Stimulated activated CD4-positive, alpha-beta T cell treated with anti-CD3 and anti-CD28 coated beads, Interleukin-2, amount 100 ng/mL, for 48 hours (primary cell): ENCODE measurements at places on chromosomes 1 and 21.
A peak's percentile ranks its signal among the peaks of the same experiment; 100 is the strongest.

- no peak for DNase-seq
These were observed 10.1 kb downstream of the EPHA2 start for GRCh38 chr1:16145662-16146278.

- DNase-seq: no peak
These were observed 31.3 kb downstream of the SLC30A1 start for GRCh38 chr1:211547710-211548109.

DNA sequence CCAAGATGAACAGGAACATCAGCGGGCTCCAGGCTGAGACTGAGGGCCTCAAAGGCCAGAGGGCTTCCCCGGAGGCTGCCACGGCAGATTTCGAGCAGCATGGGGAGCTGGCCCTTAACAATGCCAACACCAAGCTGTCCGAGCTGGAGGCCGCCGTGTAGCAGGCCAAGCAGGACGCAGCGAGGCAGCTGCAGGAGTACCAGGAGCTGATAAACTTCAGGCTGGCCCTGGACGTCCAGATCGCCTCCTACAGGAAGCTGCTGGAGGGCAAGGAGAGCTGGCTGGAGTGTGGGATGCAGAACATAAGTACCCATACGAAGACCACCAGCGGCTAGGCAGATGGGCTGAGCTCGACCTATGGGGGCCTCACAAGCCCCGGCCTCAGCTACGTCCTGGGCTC, 823.4 kb upstream of the NEGR1 start:
- no peak for DNase-seq

DNA sequence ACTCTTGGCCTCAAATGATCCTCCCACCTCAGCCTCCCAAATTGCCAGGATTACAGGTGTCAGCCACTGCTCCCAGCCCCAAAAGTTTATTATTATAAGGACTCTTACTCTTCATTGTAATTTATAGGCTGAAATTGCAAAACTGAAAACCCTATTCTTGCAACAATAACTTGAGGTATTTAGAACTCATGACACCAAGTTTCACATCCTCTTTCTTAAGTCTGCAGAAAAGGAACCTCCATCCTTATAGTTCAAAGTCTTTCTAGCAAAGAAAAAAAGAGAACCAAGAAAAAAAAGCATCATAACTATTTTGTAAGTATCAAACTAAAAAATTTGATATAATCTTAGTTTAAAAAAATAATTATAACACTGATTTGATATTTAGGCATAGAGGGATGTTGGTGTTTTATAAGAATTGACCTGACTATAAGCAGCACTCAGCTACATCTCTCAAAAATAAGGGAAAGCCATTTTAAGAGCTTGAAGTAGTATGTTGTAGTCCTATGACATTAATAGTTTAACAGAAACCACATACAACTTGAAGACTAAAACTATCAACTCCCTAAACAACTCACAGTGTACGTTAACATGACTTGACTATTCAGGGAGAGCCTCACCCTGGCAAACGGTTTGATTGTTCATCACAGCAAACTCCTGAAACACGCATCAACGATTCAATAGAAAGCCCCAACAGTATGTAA, 122.4 kb downstream of the AKT3 start:
- DNase-seq: no peak

DNA sequence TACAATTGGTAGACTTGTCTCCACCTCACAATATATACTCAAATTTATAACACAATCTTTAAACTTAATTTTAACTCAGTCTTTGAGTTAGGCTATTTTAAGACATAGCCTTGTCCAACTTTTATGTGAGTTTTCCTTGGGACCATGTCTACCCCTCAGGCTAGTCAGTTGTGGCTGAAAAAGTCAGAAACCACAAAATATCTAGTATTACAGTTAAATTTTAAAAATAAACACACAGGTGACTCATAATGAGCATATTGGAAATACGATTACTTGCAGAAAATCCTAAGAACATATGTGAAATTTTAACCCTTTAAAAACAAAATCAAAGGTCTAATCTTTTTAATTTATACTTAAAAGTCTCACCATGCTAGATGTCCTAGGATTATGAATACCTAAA, 4.8 kb upstream of the ASB17 start:
- no peak for DNase-seq

DNA sequence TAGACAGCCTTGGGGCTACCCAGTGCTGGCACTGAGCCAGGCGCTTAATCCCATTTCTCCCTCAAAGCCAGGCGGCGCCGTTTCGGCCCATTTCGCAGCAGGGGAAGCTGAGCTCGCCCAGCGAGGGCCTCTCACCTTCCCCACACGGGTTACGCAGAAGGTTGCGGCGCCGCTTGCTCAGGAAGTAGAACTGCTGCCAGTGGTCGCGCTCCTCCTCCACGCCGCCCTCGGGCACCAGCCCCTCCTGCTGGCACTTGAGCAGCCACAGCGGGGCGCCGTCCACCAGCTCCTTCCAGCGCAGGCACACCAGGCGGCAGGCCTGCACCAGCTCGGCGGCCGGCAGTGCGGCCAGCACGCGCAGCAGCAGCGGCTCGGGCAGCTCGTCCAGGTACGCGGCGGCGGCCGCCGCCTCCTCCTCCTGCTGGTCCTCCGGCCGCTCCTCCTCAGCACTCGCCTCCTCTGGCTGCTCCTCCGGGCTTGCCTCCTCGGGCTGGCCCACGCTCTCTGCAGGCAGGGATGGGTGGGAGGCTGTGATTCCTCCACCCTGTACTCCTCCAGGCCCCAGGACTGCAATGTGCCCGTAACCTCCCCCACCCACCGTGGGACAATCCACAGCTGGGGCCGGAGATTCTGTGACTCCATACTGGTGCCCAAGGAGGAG, 3.8 kb downstream of the FBXO2 start:
- peak; percentile 67 for DNase-seq

DNA sequence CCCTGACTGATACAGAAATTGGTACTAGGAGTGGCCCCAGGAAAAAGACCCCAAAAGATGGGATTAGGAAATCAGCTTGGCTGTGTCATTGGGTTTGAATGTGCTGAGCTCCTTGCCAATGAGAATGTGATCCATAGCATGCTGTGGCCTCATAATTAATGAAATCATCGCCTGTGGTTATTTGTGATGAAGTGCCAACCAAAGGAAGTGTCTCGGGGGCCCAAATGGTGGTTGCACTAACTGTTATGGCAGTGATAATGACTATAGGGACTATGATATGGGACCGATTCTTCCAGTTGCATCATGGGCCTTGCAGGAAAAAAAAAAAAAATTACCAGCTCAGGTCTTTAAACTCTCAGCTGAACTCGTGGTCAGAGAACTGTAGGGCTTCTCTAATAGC, 15.4 kb upstream of the ZDHHC18 start:
- DNase-seq: no peak

- no peak for DNase-seq
These were observed 121.9 kb downstream of the LRRC40 start for GRCh38 chr1:70083519-70083918.

DNA sequence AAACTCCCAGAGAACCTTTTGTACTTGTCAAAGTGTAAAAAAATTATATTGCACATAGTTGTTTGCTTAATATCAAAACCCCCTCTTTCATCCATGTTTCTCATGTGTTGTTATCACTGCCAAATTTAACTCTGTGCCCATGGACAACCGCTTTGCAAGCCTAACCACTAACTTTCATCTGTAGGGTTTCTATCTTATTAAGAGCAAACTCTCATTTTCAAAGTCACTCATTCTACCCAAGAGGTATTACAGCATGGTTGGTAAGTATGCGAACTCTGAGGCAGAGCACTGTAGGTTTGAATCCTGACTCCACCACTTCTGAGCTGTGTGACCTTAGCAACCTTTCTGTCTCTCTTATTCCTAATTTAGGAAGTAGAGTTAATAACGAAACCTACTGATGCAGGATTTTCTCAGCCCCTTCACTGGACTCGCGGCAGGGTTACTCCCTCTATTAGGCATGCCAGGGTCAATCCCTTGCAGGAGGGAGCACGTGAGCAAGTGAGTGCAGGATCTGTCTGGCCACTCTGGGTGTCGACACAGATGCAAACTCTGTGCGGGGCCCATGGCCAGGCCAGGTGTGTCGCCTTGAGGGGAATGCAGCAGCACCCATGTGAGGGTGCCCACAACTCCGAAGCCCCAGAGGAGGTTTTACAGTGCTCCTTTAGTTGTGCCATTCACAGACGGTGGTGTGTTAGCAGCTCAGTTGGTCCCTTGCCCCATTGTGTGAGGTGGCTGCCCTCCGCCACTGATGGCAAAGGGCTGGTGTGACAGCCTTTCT, 361.5 kb upstream of the ADGRL2 start:
- no peak for DNase-seq

- no peak for DNase-seq
These were observed 664 bp downstream of the LRRC47 start for GRCh38 chr1:3795453-3796214.

DNA sequence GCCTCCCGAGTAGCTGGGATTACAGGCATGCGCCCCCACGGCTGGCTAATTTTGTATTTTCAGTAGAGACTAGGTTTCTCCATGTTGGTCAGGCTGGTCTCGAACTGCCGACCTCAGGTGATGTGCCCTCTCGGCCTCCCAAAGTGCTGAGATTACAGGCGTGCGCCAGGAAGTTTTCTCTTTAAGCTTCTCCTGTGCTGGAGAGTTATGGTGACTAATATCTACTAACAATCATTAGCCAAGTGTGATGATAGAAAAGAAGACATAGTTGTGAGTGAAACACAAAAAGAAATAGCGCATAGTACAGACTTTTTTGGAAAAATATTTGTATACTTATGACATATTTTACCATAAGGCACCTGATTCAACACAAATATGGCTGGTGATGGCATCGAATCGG, 56.5 kb downstream of the SETD4 start:
- DNase-seq: no peak

GRCh38 chr1:156356262-156356874, 12.6 kb upstream of the RHBG start:
- no peak for DNase-seq

GRCh38 chr1:193726722-193727121, 540.3 kb upstream of the B3GALT2 start:
- no peak for DNase-seq

GRCh38 chr21:43598416-43599120, 60.7 kb downstream of the HSF2BP start:
- no peak for DNase-seq

GRCh38 chr1:53395671-53396215, 63.5 kb upstream of the DMRTB1 start:
- no peak for DNase-seq

DNA sequence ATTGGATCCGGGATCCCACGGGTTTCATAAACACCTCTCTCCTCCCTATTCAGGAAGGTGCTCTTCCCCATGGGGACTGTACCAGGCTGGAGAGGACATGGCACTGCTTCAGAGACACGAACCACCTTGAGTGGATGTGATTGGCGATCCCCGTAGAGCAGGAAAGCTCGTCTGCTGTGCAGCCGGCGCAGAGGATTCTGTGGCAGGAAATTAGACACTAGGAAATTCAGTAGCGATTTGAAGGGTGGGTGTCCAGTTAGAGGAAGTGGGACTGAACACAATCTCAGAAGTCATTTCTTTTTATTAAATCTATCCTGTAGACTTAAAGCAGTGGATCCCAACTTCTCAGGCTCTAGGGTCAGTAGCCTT, 767 bp downstream of the PDIK1L start:
- DNase-seq: no peak

DNA sequence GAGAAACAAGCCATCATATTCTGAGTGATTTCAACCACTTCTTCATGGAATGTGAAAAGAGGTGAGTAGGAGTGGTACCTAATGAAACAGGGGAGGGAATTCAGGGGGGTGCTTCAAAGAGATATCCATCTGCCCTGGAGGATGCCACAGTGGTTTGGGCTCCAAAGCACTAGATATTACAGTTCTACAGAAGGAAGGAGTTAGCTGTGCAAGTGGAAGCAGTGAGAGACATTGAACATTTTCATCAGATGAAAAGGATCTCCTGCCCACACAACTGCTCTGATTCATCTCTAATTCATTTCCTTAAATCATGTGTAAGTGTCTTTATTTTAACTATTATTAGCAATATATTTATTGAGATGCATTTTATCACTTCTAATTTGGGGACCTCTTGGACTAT, 2.8 kb upstream of the RGS5 start:
- no peak for DNase-seq

DNA sequence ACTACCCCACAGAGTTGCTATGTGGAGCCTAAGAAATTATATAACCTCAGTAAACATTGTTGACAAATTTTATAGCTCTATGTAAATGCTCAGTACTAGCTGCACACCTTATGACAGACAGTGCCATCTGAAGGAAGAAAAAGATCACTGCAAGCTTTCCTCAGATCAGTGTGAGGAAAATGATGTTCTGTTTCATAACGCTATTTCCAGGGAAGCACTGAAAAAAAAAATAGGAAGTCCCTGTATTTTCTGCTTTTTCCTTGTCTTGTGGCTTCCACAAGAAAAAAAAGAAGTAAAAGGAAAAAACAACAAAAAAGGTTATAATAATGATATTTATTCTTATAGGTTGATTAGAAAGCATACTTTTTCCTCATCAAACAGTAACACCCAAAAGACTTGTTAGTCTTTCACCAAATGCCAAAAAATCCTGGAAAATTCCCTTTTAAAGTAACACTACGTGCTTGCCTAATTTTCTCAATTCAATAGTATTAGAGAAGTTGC, 23.2 kb downstream of the LYST start:
- DNase-seq: no peak

DNA sequence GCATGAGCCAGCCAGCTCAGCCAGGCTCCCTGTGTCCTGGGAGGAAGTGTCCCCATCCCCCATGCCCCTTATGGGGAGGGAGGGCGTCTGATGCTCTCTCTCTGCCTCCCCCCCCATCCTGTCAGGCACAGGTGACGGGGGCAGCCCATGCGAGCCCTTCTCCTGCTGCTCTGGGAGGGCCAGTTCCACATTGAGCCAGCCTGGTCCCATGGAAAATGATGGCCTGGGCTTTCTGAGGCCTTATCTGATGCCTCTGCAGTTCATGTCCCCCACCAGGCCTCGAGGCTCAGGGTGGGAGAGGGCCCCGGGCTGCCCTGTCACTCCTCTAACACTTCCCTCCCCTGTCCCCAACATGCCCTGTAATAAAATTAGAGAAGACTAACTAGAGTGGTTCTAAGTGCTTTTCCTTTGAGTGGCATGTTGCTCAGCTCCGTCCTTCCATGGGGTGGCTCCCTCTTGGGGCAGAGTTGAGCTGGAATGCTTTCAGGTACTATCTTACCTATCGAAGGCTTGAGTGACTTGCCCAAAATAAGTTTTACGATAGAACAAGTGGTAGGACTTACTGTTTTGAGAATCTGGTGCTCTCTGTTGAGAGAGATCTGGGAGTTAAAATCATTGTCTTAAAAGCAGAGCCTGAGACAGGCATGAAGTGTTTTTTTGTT, 1.8 kb upstream of the MTFR1L start:
- DNase-seq: no peak

DNA sequence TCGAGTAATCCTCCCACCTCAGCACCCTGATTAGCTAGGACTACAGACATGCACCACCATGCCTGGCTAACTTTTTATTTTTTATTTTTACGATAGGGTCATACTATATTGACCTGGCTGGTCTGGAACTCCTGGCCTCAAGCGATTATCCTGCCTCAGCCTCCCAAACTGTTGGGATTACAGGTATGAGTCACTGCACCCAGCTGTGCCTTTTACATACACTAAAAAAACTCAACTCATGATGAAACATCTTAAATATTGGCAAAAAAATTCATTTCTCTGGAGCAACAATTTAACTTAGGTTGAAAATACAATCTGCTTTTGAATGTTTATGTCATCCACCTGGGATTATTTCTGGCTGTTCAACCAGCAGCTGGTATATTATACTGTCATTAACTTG, 598.3 kb upstream of the ZP4 start:
- no peak for DNase-seq

GRCh38 chr21:45997205-45997494, 15.6 kb downstream of the COL6A1 start:
- no peak for DNase-seq

- DNase-seq: peak; percentile 19
These were observed 16.9 kb upstream of the EFCAB14 start for GRCh38 chr1:46735708-46736324.
